ENCODE measurements at places on chromosomes 4 and X.
A peak's percentile ranks its signal among the peaks of the same experiment; 100 is the strongest.

DNA sequence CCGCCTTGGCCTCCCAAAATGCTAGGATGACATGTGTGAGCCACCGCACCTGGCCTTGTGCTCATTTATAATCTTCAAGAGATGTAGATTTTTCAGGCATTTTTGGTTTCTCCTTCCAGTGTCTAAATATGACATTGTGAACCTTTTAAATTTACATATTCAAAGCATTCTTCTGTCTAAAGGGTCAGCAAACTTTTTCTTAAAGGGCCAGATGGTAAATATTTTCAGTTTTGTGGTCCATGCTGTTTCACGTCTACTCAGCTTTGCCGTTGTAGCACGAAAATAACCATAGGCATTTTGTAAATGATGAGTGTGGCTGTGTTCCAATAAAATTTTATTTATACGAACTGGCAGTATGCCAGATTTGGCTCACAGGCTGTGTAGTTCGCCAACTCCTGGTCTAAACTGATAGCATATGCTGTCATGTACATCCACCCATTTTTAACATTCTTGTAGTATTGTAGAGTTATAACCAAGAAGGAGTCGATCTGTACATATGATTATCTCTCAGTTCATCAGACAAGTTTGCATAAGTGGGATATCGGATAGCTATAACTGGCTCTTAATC, 12.7 kb upstream of the GCNA start:
- no peak for DNase-seq

DNA sequence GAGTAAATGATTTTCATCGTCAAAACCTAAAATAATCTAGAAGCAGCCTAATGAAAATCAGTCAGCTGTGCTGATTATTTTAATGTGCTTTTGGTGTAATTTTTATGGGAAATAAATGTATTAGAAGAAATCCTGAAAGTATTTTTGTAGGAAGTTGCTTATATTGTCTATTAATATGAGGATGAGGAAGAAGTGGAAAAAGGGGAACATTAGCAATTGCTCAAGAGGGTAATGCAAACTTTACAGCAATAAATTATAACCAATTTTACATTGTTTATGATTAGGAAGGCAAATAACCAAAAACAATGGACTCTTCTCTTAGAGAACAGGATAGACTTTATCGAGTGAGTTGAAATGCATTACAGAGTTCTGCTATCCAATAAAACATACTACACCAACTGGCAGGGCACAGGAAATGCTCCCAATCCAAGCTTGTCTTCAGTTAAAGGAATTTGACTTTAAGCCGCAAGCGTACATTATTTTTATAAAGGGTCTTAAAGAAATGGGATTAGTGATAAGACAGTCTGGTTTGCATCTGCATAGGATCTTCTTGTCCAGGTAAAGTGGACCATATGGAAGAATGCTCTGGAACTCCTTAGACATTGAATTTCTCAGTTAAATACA, 374.8 kb downstream of the PDGFC start:
- DNase-seq: no peak

DNA sequence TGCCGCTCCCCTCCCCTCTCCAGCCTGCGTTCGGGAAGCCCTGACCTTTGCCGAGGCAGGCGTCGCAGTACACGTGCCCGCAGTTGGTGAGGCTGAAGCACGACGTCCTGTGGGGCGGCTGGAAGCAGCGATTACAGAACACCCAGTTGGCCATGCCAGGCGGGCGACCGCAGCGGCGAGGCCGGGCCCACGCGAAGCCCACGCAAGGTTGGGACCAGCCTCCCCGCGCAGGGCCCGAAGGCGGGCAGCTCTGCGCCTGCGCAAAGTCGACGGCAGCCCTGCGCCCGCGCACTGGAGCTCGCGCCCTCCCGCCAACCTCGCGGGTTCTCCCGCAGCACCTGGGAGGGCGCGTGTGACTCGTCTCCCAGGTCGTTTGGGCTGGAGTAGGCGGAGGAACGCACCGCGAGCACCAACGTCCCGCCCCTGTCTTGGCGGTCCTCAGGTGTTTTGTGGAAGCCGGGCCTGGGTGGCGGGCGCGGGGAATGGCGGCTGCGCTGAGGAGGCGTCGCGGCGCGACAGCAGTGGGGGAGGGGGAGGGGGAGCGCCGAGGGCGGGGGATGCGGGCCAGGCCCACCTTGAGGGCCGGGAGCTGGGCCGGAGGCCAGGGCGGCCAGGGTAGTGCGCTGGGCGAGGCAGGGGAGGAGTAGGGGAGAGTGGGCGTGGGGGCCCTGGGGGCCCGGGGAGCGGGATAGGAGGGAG, at the start of gene RNF212:
TSS of gene RNF212 (minus strand) at position 254 of the 699 bp plus-strand sequence. CDS start at position 154, 100 bp downstream.
- DNase-seq: peak; percentile 15

DNA sequence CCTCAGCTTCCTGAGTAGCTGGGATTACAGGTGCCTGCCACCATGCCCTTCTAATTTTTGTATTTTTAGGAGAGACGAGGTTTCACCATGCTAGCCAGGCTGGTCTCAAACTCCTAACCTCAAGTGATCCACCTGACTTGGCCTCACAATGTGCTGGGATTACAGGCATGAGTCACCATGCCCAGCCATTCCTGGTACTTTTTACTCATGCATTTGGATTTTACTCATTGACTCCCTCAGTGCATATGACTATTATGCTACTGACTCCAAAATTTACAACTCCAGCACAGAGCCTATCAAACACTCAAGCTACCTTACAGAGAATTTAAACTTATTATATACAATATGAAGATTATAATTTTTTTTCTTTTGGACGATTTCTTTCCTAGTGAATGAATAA, 199.9 kb downstream of the CXXC4 start:
- DNase-seq: no peak

DNA sequence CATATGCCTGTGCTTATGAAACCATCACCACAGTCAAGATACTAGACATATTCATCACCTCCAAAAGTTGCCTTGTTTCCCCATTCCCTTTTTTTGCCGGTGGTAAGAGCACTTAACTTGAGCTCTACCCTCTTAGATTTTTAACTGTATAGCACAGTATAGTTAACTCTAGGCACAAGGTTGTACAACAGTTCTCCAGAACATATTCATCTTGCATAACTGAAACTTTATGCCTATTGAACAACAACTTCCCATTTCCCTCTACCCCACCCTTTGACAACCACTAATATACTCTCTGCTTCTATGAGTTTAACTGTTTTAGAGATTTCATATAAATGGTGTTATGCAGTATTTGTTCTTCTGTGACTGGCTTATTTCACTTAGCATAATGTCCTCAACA, 119.3 kb downstream of the ASB9 start:
- no peak for DNase-seq

DNA sequence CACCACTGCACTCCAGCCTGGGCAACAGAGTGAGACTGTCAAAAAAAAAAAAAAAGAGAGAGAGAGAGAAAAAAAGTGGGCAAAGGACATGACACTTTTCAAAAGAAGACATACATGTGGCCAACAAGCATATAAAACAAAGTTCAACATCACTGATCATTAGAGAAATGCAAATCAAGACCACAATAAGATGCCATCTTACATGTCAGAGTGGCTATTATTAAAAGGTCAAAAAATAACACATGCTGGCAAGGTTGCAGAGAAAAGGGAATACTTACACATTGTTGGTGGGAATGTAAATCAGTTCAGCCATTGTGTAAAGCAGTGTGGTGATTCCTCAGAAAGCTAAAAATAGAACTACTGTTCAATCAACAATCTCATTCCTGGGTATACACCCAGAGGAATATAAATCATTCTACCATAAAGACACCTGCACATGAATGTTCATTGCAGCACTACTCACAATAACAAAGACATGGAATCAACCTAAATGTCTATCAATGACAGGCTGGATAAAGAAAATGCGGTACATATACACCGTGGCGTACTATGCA, 94.9 kb upstream of the TRIM2 start:
- DNase-seq: no peak

- no peak for DNase-seq
These were observed 28.2 kb upstream of the TCEAL4 start for GRCh38 chrX:103556963-103557612.

- DNase-seq: no peak
These were observed 224.7 kb upstream of the PPP1R2C start for GRCh38 chrX:43002526-43003203.

GRCh38 chr4:36278789-36279188, 2.6 kb upstream of the DTHD1 start:
- DNase-seq: no peak

- DNase-seq: no peak
These were observed 12.7 kb upstream of the CXCL6 start for GRCh38 chr4:73823760-73824159.

DNA sequence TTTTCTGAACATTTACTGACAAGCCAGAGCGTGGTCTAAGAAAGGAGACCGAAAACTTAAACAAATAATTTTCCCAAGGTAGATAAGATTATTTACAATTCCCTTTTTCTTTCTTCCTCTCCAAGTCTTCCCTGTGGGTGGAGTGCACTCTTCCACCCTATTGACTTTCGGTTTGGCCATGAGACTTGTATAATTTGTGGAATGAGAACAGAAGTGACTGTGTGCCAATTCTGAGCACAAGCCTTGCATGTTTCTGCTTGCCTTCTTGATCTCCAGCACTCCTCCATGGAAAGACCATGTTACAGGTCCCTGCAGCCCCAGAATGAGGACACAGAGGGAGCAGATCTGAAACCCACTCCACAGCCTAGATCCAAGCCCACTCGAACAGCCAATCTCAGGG, 150.0 kb upstream of the HPGD start:
- no peak for DNase-seq

- DNase-seq: no peak
These were observed 11.1 kb downstream of the UBE2NL start for GRCh38 chrX:143894938-143895337.

DNA sequence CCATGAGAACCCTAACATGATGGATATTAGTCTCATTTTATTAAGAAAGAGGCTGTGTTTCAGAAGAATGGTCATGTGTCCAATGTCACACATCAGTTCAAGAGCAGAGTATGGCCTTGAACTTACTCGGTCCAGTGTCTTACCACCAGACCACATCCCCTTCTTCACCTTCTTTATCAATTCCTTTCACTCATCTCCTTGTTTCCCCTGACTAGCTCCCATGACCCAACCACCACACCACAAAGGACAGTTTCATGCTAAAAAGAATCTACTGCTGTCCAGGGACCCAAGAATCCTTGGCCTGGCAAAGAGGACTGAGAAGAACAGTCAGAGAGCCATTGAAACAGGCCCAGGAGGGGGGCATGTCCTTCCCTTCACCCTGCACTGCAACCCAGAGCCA, 33.6 kb upstream of the MSN start:
- DNase-seq: no peak

DNA sequence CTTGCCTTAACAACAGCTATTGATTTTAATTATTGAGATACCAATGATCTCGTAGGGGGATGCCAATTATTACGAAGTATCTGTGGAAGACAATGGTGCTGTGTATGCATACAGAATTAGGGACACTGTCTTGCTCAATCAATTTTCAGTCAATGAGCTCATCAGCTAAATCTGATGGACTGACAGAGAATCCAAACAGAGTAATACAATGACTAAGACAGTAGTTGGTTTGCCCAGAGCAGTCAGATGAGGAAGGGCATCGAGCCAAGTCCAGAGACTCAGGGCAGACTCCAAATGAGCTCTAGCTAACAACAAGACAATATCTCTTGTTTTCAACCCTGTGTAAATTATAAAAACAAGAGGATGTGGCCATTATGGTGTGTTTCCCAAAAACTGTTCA, 14.7 kb upstream of the GSX2 start:
- DNase-seq: no peak

GRCh38 chr4:148445071-148445859, 3.1 kb upstream of the NR3C2 start:
- DNase-seq: peak; percentile 40

GRCh38 chrX:94524867-94525266, 850.9 kb downstream of the FAM133A start:
- DNase-seq: peak; percentile 12

DNA sequence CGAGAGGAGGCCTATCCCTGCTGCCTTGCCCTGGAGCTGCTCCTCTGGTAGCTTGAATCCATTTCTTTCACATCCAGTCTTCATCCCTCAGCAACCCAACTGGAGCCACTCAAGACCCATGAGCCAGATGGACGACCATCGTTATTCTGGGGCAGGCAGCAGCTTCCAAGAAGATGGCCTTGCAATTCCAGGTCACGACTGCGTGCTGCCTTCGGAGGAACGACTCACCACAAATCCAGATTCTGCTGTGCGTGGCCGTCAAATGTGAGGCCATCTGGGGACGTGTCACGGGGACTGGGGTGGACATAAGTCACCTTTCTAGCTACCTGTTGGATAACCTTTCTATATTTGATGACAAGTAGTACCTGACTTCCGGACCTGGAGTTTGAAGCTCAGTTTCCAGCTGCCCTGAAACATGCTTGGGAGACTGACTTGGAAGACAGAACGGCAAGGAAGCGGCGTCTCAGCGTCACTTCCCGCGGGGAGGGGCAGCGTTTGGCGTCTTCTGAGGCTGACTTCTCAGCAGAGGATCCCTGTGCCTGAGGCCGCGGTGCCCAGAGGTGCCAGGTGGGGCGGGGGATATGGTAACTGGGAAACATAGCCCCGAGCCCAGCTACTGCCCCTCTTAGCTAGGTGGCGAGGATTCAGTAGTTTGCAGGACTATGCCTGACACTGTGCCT, 11.7 kb upstream of the TMEM271 start:
- no peak for DNase-seq

DNA sequence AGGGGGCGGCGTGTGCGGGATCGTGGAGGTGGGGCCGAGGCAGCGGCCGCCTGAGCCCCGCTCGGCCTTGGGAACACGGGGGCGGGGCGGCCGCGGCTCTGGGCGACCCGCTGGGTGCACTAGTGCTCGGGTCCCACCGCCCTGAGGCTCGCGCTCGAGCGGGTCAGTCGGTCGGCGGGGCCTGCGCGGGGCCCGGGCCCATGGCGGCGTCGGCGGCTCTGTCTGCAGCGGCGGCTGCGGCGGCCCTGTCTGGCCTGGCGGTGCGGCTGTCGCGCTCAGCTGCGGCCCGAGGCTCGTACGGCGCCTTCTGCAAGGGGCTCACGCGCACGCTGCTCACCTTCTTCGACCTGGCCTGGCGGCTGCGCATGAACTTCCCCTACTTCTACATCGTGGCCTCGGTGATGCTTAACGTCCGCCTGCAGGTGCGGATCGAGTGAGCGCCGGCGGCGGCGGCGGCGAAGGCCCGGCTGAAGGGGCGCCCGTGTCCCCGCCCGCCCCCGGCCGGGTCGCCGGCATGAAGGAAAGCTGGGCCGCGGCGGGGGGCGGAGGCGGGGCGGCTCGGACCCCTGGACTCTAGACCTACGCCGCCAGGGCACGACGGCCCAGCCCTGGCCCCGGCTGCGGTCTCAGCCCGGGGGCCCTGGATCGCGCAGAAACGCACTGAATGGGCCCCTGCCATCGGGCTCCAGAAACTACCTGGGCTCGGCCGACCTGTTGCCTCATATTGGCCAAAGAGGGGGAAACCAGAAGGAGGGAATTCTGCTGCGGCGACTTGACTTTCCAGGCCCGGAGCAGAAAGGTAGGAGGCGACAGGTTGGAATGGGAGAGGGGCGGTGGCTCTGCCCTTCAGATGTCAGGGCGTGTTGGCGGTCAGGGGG, at the start of gene SMIM10L2A:
TSS of gene SMIM10L2A (plus strand) at position 13 of the 878 bp plus-strand sequence. CDS start at position 201, 188 bp downstream.
- no peak for DNase-seq
